ENCODE measurements at places on chromosomes 1 and 21.

DNA sequence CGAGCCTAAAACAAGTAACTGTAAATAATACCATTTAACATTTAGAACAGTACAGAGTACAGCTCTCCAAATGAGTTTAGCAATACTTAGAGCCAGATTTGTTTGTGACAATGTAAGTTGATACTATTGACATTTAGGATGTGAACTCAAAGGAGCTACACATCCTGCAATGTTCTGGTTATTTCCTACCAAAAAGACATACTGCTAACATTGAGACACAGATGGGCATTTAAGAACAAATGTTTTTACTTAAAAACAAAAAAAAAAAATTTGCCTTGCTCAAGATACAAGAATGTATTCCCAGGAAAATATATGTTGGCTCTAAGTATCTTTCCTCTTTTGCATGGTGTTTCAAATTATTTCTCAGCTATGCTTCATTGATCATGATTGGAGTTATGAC, 1464.8 kb upstream of the PRMT6 start:
- DNase-seq = no peak

DNA sequence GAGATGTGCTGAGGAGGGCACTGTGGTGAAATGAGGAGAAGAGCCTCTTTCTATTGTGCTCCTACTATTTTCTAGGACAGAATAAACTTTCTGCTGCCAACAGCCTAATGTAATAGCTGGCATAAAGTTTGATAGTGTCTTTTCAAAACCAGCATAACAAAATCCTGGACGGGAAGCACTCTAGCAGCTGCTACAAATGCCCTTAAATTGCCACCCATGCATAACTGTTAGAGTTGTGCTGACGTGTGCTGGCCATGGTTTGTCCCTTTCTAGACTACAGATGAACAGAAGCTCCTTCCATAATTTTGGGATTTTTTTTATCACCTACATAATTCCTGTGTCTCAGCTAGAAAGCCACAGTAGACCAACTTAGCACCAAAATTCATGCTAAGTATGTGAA, 88.5 kb upstream of the DEPDC1 start:
- no peak for DNase-seq

GRCh38 chr1:902802-903201, 20.9 kb upstream of the SAMD11 start:
- no peak for DNase-seq

DNA sequence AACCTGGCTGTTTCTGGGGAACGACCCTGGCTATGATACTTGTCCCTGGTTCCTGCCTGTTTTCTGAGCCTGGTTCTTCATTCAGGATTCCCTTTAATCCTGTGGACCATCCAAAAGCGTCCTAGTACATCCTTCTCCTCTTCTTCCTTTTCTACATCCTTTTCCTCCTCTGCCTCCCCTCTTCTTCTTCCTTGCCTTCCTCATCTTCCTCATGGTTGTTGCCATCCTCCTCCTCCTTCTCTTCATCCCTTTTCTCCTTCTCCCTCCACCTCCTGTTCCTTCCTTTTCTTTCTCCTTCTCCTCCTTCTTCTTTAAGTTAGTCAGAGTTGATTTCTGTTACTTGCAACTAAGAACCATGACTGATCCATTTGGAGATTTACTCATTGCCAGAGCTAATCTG, 197.8 kb downstream of the FOXD2 start:
- DNase-seq = no peak

- no peak for DNase-seq
Observed at GRCh38 chr21:40556442-40556968, 290.5 kb downstream of the DSCAM start.

DNA sequence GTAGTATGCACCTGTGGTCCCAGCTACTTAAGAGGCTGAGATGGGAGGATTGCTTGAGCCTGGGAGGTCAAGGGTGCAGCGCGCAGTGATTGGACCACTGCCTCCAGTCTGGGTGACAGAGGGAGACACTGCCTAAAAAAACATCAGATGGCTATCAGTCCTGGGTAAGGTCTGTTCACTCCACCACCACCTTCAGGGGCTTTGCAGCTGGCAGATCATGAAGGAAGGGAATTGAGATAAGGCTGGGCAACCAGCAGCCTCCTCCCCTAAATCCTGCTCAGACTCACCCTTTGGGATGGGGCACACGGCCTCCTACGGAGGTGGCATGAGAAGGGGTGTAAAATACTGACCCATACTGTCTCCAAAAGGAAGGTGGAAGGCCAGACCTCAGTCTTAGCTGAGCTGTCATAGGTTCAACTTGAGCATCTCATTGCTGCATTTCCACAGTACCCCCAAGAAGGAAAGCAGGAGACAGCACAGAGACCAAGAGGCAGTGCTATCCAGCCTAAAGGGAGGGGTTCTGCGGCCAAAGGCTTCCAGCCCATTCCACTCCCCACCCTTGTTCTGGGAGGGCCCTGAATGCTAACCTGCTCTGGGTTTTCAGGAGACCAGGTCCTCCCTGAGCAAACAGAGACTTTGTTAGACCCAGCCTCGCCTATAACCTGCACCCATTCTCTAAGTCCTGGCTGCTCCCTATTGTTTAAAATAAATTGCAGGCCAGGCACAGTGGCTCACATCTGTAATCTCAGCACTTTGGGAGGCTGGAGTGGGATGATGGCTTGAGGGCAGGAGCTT, 13.7 kb downstream of the SLC45A3 start:
- no peak for DNase-seq

DNA sequence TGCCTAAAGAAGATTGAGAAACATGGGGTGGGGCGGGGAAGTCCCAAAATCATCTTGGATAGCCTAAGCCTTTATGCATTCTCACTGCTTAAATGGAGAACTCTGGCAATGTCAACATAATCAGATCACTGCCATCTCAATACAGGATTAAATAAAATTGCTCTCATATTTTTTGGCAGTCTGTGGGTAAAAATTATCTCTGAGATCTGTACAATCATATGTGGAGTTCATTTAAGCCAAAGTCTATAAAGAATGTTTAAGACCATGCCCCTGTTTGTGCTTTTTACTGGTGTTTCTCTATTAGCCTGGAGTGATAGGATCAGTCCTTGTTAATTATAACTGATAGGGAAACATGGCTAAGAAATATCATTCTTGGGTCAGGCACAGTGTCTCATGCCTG, 136.3 kb downstream of the GPR52 start:
- no peak for DNase-seq

DNA sequence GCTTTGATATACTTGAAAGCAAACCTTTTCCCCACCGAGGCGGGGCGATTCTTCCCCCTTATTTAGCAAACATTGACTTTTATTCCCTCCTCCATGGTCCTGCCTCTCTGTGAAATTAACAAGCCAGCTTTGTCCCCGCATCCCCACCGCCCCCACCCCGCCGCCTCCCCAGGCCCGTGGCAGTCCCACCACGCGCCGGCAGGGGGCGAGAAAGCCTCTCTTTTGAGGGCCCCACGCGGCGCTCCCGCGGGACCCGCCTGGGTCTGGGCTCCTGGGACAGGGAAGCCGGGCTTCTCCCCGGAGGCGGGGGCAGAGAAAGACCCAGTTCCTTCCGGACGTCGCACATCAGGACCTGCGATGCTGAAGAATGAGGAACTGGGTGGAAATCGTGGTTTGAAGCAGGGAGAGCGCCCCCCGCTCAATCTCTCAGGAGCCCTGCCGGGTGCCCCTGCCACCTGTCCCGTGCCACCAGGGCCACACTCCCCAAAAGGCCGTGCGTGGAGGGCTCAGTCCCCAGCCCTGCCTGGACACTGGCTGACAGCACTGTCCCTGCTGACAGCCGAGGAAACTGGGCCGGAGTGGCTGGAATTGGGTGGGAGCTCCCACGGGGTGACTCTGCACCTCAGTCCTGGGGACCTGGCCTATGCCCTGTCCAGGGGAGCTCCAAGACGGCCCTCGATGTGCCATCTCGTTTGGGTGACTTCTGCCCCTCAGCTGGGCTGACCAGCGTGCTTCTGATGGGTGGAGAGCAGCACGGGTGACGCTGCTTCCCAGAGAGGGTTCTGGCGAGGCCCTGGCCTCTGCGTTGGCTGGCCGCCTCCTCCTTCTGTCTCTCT, 8.6 kb upstream of the ACTRT2 start:
- DNase-seq = no peak

GRCh38 chr1:171583591-171584201, 38.3 kb upstream of the MYOCOS start:
- no peak for DNase-seq

GRCh38 chr1:85577419-85578320, 2.9 kb upstream of the CCN1 start:
- DNase-seq = peak; percentile 82

DNA sequence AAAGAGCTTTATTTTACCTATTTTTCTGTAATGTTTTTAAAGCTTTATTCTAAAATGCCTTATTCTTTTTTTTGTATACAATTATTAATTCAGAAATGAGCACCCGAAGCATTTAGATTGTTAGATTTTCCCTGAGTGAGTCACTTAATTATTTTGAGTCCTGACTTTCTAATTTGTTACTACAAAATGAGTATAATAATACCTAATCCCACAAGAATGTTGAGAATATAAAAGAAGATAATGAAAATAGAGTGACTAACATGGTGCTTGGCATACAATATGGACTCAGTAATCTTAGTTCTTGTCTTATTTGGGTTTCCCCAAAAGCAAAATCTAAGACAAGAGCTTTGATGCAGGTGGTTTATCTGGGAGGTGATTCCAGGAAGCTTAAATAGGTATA, 142.2 kb downstream of the LHX8 start:
- no peak for DNase-seq

DNA sequence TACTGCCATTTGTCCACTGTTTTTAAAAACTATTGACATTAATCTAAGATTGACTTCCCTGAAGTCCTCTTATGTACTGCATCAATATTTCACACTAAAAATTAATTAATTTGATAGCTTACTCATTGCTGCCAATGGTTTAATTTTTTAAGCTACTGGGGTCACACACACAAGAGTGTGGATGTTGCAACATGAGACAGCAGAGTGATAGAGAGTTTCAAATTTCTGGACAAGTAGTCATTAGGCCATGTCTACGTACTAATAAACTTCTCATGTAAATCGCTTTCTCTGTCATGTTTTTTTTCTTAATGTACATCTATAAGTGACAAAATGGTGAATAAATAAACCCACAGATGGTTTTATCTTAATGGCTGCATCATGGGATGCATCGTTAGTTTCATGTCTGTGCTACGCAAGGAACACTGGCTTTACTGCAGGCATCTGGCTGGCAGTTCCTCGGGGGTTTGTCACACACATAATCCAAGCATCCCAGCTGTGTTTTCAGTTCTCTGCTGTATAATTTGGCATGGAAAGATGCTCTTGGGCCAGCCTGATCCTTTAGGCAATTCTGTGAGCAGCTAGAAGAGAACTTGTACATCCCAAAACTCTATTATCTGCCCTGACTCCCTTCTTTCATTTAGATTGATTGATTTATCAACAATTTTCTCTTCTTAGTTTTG, 16.4 kb upstream of the CHODL start:
- DNase-seq = no peak

DNA sequence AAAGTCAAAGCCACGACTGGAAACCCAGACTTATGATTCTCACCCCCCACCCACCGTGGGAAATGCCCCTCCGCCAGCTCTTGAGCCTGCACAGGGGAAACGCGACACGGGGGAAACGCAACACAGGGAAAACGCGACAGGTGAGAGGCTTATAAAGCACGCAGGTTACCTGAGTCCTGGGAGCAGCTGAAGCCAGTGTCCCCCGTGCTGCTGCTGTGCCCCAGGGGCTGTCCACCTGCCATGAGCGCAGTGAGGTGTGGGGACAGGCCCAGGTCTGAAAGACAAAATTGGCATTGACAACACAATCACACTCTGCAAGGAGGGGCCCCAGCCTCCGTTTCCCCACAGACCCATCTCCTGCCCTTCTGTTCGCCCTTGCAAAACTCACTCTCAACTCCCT, 46.3 kb downstream of the GPR161 start:
- no peak for DNase-seq

DNA sequence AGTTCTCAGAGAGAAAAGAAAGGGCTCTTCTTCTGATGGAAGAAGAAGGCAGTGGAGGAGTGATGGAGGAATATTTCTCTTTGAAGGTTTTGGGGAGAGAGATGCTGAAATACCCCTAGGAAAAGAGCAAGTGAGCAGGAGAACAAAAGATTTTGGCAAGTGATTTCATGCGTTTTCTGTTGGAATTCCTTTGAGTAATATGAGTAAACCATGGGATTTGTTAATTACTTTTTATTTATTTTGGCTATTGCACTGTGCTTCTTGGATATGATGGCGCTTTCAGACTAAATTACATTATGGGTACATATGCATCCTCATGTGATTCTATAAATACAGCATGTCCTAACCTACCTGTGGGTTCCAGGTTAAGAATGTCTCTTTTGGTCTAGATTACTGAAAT, 210.1 kb upstream of the PTGFR start:
- no peak for DNase-seq

GRCh38 chr1:38735651-38736161, 123.9 kb downstream of the RRAGC start:
- no peak for DNase-seq

DNA sequence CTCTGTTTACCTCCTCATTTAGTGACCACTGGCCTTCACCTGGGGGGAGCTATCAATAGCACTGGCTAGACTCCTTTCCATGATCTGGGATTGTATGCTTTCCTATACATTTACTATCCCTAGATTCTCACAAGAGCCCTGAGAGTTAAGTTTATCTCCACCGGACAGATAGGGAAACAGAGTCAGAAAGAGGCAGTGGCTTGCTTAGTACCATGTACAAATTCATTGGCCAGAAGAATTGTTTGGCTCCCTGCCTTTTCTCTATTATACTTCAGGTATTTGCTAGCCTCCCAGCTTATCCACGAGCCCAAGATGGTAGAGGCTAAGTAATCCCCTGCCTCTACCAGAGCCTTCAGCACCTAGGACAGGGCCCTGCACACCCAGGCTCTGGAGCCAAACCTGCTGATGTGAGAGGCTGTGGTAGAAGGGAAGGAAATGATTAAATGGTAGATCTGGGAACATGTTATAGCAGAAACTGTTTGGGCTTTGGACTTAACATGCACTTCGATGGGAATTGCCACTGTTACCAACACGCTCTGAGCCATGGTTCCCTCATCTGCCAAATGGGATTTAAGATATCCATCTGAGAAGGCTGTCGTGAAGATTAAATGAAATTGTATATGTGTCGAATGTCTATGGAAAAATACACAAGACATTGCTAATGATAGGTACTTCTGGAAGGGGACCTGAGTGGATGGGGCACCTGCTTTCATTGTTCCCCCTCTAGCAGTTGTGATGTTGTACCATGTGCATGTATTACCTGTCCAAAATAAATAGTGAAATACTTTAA, 3.1 kb upstream of the BLACAT1 start:
- DNase-seq = no peak

- DNase-seq = no peak
Observed at GRCh38 chr1:109978761-109979488, 5.6 kb upstream of the AHCYL1 start.

GRCh38 chr1:183069562-183070216, 46.5 kb downstream of the LAMC1 start:
- no peak for DNase-seq

GRCh38 chr1:92404661-92405060, 82.1 kb downstream of the GFI1 start:
- DNase-seq = no peak

DNA sequence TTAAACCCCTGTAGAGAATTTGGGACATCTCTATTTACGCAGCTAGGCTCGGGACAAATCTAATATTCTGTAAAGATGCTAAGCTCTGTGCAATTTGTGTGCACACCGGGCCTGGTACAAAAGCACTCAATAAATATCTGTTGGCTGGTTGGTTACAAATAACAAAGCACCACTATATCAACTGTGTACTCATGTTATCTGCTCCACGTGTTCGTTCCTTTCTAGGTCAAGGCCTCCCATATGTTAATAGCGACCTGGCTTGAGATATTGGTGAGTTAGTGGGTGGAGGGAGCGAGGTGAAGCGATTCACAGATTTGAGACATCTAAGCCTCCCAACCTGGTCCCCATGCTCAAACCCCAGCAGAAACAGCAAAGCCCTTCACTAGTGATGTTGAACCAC, 47.1 kb upstream of the KAZN start:
- DNase-seq = no peak

Measured in Panc1 (cell line).